Ascending aorta (tissue), 2 donors: ENCODE measurements at places on chromosomes 3 and 15. TPM values are rescaled to one million over a fixed set of nuclear protein-coding genes. Genes with fewer than 3 reads are reported as not detected.

The SPTSSB gene
- not detected for total RNA-seq

The CYP8B1 gene
- 0.43 TPM for total RNA-seq

- H3K36me3 ChIP-seq: no peaks in the 10 kb centered on the region
- DNase-seq: no peak
- H3K4me3 ChIP-seq: no peak overlapping the region
- no peaks in the 10 kb centered on the region for H3K27me3 ChIP-seq
Observed at GRCh38 chr3:130506031-130506430, 10.9 kb upstream of the COL6A6 start.

DNA sequence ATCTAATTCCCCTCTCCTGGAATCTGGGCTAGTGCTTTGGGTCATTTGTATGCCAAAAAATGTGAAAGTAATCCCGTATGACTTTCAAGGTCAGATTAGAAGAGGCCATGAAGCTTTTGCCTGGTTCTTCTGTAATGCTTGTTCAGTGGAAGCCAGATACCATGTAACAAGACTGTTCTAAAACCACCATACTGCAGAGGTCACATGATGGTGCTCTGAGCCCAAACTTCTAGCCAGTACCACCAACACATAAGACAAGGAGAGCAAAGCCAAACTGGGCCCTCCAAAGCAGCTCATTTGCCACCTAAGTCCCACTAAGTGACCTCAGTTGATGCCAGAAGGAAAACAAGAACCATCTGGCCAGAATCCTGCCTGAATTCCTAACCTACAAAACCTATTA, 64.3 kb upstream of the MELTF start:
- no peaks in the 10 kb centered on the region for H3K36me3 ChIP-seq
- H3K4me3 ChIP-seq: no peak overlapping the region
- no peak for DNase-seq
- no peaks in the 10 kb centered on the region for H3K27me3 ChIP-seq
- H3K27ac ChIP-seq: no peak overlapping the region

DNA sequence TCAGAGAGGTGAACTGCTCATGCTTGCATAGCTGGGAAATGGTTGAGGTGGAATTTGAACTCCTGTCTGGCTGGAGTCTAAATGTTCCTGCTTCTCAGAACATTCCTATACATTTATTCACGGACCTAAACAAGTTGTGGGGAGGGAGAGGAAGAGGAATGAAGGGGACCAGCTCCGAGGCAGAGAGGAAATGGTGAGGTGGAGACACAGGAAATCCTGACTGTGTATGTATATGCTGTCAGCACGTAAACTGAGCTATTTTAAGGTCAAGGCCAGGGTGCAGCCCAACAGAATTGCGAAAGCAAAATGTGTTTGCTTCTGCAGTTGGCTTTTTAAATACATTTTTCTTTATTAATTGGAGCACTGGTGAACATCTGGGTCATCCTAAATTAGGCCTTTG, 74.1 kb upstream of the POMGNT2 start:
- H3K27me3 ChIP-seq: no peaks in the 10 kb centered on the region
- H3K4me3 ChIP-seq: no peak overlapping the region
- no peaks in the 10 kb centered on the region for H3K4me1 ChIP-seq
- DNase-seq: no peak
- H3K36me3 ChIP-seq: no peaks in the 10 kb centered on the region

- H3K4me1 ChIP-seq: peaks cover 6% of the 10 kb centered on the region
- H3K36me3 ChIP-seq: no peaks in the 10 kb centered on the region
- no peaks in the 10 kb centered on the region for H3K27me3 ChIP-seq
- peak; percentile 90 for DNase-seq
- H3K27ac ChIP-seq: peak overlapping the region; percentile 93
Observed at GRCh38 chr3:57951066-57951882, 56.9 kb upstream of the FLNB start.

The CYP1A1 gene
- 10.3 TPM for total RNA-seq

DNA sequence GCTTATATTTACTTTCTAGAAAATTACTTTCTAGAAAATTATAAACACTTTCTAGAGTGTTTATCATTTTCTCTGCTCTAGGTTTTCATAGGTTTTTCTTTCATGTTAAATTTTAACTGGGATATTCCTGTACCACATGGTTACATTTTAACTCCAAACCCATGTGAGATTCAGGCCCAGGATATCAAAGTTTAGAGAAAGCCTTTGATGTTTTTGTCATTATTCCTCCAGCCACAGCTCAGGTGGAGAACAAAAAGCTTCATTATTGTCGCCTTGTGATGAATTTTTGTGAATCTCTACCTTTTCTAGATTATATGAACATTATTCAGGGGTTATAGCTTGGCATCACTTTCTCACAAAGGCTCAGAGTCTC, 816.0 kb downstream of the SQOR start:
- no peak overlapping the region for H3K4me3 ChIP-seq
- no peaks in the 10 kb centered on the region for H3K27me3 ChIP-seq
- no peaks in the 10 kb centered on the region for H3K4me1 ChIP-seq
- no peak overlapping the region for H3K27ac ChIP-seq
- no peaks in the 10 kb centered on the region for H3K36me3 ChIP-seq
- no peak for DNase-seq

The C3orf22 gene
- total RNA-seq: not detected

- no peak overlapping the region for H3K27ac ChIP-seq
- no peaks in the 10 kb centered on the region for H3K27me3 ChIP-seq
- H3K36me3 ChIP-seq: no peaks in the 10 kb centered on the region
- DNase-seq: no peak
Observed at GRCh38 chr15:72160696-72161245, 36.8 kb downstream of the GRAMD2A start.

The LTF gene
- 1.4 TPM for total RNA-seq

- no peak for DNase-seq
- no peaks in the 10 kb centered on the region for H3K4me1 ChIP-seq
- H3K27me3 ChIP-seq: no peaks in the 10 kb centered on the region
- no peaks in the 10 kb centered on the region for H3K36me3 ChIP-seq
- no peak overlapping the region for H3K27ac ChIP-seq
Observed at GRCh38 chr3:140062461-140062860, 127.5 kb downstream of the CLSTN2 start.

DNA sequence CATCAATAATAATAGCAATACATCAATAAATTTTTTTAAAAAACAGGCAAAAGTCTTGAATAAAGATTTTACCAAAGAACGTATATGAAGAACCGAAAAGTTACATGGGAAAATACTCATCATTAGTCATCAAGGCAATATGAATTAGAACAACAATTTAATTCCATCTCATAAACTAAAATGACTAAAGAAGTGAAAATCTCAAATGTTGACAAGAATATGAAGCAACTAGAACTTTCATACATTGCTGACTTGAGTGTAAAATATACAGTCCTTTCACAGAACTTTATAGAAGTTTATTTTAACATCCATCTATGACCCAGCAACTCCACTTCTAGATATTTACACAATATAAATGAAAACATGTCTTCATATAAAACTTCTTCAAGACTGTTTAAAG, 35.3 kb upstream of the ABHD10 start:
- H3K36me3 ChIP-seq: peaks cover 50% of the 10 kb centered on the region
- no peak for DNase-seq
- H3K4me1 ChIP-seq: no peaks in the 10 kb centered on the region
- no peaks in the 10 kb centered on the region for H3K27me3 ChIP-seq

DNA sequence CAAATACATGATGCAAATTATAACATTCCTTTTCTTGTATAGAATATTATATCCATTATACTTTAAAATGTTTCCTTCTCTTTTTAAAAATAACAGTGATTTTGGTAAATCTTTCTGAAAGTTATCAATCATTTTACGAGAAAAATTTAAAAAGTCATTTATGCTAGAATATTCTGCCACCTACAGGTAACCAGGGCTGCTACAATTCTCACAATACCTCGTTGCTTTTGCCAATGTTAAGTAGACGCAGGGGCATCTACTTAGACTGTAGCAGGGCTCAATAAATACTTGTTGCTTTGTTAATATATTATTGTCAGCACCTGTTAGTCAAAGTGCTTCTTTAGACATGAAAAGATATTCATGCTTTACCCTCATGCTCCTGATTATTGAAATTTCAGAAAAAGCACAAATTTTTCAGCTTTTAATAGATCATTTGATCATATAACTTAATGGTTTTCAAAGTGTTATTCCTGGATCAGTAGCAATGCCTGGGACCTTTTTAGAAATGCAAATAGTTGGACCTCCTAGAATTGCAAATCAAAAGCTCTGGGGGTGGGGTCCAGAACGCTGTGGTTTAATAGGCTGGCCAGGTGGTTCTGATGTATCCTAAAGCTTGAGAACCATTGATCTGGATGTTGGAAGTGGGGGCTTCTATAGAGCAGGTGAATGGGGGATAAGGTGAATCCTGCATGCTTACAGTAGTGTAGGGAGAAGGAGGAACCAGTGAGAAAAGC, 223.6 kb upstream of the PDZRN3 start:
- H3K4me3 ChIP-seq: no peak overlapping the region
- H3K27me3 ChIP-seq: no peaks in the 10 kb centered on the region
- no peak overlapping the region for H3K27ac ChIP-seq
- no peaks in the 10 kb centered on the region for H3K4me1 ChIP-seq
- DNase-seq: no peak

DNA sequence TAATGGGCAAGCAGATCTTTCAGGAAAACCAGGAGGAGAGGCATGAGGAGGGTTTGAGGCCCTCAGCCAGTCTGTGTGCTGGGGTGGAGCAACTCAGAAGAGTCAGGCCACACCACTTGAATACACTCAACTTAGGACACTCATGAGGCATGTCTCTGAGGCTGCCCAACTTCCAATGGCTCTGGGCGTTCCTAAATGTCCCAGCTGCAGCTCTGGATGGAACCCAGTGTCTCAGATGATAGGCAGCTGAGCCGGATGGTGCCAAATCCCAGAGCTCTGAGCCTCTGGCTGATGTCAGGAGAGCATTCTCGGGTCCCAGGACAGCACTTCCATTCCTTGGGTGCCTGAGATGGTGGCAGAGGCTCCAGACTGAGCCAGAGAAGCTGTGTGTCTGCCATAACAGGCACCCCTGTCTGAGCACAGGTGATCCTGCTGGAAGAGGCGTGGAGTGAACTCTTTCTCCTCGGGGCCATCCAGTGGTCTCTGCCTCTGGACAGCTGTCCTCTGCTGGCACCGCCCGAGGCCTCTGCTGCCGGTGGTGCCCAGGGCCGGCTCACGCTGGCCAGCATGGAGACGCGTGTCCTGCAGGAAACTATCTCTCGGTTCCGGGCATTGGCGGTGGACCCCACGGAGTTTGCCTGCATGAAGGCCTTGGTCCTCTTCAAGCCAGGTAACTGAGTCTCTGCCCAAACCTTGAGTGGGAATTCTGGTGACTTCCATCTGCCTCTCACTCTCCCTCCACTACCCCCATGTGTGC, 2.8 kb downstream of the NR2E3 start:
- H3K36me3 ChIP-seq: no peaks in the 10 kb centered on the region
- H3K4me1 ChIP-seq: no peaks in the 10 kb centered on the region
- no peak overlapping the region for H3K27ac ChIP-seq
- no peaks in the 10 kb centered on the region for H3K27me3 ChIP-seq
- DNase-seq: no peak
- no peak overlapping the region for H3K4me3 ChIP-seq

GRCh38 chr15:80783260-80783659, 4.1 kb downstream of the CEMIP start:
- no peaks in the 10 kb centered on the region for H3K36me3 ChIP-seq
- H3K27me3 ChIP-seq: no peaks in the 10 kb centered on the region
- H3K4me1 ChIP-seq: peaks cover 14% of the 10 kb centered on the region
- no peak overlapping the region for H3K4me3 ChIP-seq

The ALAS1 gene
- total RNA-seq: 58.3 TPM

The LRRC3B gene
- not detected for total RNA-seq

DNA sequence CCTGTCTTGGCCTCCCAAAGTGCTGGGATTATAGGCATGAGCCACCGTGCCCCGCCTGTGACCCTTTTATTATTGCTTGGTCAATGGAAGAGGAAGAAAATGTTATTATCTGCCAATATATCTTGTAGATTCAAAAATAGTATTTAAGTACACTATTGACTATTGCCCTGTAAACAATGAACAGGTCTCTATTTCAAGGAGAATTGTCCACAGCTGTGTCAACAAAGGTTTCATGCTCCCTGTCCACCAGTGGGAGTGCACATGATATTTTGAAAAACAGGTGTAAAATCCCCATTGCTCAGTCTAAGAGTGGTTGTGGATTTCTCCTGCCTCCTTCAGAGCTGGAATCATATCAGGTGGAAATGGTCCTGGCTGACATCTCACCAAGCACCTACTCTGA, 36.5 kb upstream of the IGF1R start:
- no peak overlapping the region for H3K4me3 ChIP-seq
- no peak overlapping the region for H3K27ac ChIP-seq
- no peak for DNase-seq
- H3K36me3 ChIP-seq: no peaks in the 10 kb centered on the region
- H3K4me1 ChIP-seq: no peaks in the 10 kb centered on the region

GRCh38 chr3:119237299-119237698, 3.4 kb downstream of the B4GALT4 start:
- no peaks in the 10 kb centered on the region for H3K27me3 ChIP-seq
- no peak for DNase-seq
- H3K36me3 ChIP-seq: peaks cover 3% of the 10 kb centered on the region
- H3K4me1 ChIP-seq: peaks cover 14% of the 10 kb centered on the region

The IL5RA gene
- total RNA-seq: not detected

GRCh38 chr3:166606988-166607387, 769.8 kb upstream of the BCHE start:
- no peaks in the 10 kb centered on the region for H3K4me1 ChIP-seq
- no peak overlapping the region for H3K27ac ChIP-seq
- H3K4me3 ChIP-seq: no peak overlapping the region
- DNase-seq: no peak

- no peak for DNase-seq
- peaks cover 39% of the 10 kb centered on the region for H3K4me1 ChIP-seq
- peak overlapping the region; percentile 73 for H3K27ac ChIP-seq
- H3K4me3 ChIP-seq: no peak overlapping the region
- H3K36me3 ChIP-seq: no peaks in the 10 kb centered on the region
Observed at GRCh38 chr15:91925794-91926193, 72.3 kb downstream of the SLCO3A1 start.

DNA sequence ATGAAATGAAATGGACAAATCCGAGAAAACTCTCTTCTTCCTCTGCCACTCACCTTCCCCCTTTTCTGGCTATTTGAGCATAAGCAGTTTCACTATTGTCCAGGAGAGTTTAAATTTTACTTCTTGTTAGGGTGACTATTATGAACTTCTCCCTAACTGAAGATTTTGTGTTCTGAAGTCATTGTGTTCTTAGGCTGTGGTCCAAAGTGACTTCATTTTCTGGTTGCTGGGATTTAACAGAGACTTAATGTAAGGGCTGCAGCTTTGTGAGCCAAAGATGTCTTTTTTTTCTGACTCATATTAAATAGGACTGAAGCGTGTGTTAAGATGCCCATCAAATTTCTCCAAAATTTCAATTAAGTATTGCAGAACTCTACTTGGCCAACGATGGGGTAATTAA, 46.5 kb upstream of the FSTL1 start:
- no peaks in the 10 kb centered on the region for H3K27me3 ChIP-seq
- peak overlapping the region; percentile 23 for H3K4me3 ChIP-seq
- peak overlapping the region; percentile 75 for H3K27ac ChIP-seq
- DNase-seq: no peak

GRCh38 chr3:171028025-171028778, 1.7 kb upstream of the SLC2A2 start:
- H3K36me3 ChIP-seq: no peaks in the 10 kb centered on the region
- peak overlapping the region; percentile 65 for H3K4me3 ChIP-seq
- H3K27ac ChIP-seq: no peak overlapping the region
- no peaks in the 10 kb centered on the region for H3K4me1 ChIP-seq
- peak; percentile 70 for DNase-seq
